NCI-H187 (cell line): ENCODE measurements at places on chromosomes 4 and X.

- DNase-seq, result no peak
Measured at GRCh38 chr4:1973218-1973617, 35.6 kb downstream of the NELFA start.

GRCh38 chr4:54495641-54496040 is 162.1 kb upstream of the KIT start:
- no peak for DNase-seq

DNA sequence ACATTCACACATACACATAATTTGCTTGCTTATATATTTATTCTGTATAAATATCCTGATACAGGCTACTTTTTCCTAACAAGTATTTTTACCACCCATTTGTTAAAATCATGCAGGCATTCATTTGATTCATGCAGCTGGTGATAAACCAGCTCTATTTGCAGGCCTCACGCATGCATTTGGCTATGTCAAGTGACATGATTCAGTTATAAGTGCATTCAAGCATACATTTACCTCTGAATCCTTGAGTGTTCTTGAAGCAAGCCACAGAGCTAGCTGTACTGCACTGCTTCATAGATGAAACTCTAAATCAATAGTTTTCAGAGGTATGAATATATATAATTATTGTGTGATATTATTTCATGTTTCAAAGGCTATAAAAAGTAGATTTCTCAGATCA is 544.0 kb upstream of the AGA start:
- DNase-seq, result no peak

- no peak for DNase-seq
Measured at GRCh38 chr4:57044279-57044678, 65.6 kb downstream of the POLR2B start.
